ENCODE measurements at places on chromosomes 16 and 17.

GRCh38 chr16:85946541-85947124 is 47.7 kb downstream of the IRF8 start:
- no peak for DNase-seq

- DNase-seq = no peak
Observed at GRCh38 chr17:3049705-3050295, 13.6 kb downstream of the OR1D5 start.

- peak; percentile 89 for DNase-seq
Observed at GRCh38 chr17:80441133-80441578, 26.2 kb downstream of the ENDOV start.

DNA sequence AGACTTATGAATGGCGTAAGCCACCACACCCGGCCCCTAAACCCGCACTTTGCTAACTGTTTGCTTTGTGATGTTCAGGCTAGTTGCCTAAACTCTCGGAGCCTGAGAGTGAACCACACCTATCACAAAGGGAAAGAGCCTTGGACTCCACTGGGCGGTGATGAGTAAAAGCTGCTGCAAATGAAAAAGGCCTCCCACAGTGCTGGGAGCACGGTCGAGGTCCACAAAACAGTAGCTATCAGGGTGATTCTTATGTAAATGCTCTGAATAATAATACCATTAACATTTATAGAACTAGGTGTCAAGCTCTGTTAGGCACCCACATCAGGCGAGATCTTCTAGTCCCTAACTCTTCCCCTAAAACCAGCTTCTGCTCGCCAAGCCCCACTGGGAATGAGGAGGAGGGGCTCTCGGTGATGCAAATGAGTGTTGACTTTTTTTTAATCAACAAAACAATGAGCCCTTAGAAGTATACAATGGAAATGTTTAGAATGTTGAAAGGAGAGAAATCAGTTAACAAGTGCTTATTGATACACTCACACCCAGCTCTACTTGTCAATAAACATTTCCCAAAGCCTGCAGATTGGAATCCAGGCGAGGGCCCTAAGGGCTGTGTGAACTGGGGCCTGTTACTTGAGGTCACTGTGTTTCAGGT is 19.8 kb downstream of the FBRS start:
- DNase-seq = no peak

- DNase-seq = no peak
Observed at GRCh38 chr17:75093548-75094158, 5.9 kb downstream of the SLC16A5 start.

DNA sequence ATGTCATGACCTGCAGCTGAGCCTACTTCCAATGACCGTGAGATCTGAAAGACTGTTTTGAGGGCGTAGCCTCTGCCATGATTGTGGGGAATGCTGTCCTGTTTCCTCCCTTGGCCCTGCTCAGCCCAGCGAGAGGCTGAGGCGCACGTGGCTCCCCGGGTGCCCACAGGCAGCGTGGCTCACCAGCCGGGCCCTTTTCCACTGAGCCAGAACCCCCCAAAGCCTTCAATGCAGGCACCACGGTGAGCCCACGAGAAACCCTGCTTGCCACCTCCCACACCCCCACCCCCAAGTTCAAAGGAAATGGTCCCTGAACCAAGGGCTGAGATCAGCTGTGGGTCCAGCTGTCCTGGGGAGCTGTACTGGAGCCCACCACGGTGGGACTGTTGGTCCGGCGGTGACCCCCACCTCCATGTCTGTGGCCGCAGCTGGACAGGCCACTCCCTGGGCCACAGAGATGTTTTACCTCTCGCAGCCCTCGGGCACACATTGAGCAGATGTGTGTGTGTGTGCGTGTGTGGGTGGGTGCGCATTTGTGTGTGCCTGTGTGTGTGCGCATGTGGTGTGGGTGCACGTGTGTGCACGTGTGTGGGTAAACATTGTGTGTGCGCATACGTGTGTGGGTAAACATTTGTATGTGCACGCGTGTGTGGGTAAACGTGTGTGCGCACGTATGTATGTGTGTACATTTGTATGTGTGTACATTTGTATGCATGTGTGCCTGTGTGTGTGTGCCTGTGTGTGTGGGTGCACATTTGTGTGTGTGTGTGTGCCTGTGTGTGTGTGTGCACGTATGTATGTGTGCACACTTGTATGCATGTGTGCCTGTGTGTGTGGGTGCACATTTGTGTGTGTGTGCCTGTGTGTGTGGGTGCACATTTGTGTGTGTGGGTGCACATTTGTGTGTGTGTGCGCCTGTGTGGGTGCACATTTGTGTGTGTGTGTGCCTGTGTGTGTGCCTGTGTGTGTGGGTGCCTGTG is 5.0 kb upstream of the MC1R start:
- no peak for DNase-seq

- DNase-seq = no peak
Observed at GRCh38 chr17:73654241-73654640, 10.0 kb upstream of the SDK2 start.

- no peak for DNase-seq
Observed at GRCh38 chr17:2423271-2423670, 22.4 kb upstream of the MNT start.

DNA sequence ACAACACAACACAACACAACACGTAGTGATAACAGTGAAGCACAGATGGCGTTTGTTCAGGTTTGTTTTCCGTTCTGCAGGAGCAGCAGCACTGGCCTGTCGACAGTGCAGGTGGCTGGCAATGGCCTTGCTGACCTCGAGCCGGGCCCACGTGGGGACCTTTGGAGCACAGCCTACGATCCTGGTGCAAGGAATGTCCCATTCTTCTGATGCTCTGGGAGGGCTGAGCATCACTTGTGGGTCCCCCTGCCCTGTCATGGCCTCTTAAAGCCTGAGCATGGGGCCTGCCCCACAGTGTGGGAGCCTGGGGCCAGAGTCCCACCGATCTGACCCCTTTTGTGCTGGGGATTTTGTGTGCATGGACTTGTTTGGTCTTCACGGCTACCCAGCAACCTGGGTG is 6.8 kb downstream of the MAP2K3 start:
- no peak for DNase-seq

- no peak for DNase-seq
Observed at GRCh38 chr17:65079489-65079900, 23.0 kb upstream of the GNA13 start.

DNA sequence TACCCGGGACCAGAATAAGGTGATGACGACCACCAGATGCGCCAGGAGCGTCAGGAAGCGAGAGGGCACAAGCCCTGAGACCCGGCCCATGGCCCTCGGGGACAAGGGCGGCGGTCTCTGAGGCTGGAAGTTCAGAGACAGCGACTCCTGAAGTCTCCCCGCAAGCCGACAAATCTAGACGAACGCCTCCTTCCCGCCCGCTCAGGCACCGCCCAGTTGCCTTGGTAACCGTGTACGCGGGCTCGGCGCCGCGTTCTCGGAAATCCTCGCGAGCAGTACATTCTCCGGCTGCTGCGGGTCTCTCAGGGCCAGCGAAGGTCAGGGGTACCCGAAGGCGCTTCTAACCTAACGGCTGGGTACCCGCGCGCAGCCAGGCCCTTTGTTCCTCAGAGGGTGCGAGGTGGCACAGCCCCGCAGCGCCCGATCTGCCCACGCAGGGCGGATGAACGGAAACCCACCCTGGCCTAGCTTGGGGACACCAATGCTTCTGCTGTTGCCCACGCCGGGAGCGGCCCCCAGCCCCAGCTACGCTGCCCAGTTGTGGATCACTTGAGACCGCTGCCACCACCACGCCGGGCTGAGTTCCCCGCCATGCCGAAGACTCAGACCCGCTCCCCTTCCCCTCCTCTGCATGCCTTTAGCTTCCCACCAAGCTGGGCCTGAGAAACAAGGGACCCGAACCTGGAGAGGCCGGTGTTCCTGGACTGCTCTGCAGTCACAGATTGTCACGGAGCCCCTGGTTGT is at the start of gene TMEM107:
Gene TMEM107 (minus strand): TSS at position 184 of the 744 bp plus-strand sequence. CDS start 94 bp downstream, at position 90.
- peak; percentile 83 for DNase-seq

DNA sequence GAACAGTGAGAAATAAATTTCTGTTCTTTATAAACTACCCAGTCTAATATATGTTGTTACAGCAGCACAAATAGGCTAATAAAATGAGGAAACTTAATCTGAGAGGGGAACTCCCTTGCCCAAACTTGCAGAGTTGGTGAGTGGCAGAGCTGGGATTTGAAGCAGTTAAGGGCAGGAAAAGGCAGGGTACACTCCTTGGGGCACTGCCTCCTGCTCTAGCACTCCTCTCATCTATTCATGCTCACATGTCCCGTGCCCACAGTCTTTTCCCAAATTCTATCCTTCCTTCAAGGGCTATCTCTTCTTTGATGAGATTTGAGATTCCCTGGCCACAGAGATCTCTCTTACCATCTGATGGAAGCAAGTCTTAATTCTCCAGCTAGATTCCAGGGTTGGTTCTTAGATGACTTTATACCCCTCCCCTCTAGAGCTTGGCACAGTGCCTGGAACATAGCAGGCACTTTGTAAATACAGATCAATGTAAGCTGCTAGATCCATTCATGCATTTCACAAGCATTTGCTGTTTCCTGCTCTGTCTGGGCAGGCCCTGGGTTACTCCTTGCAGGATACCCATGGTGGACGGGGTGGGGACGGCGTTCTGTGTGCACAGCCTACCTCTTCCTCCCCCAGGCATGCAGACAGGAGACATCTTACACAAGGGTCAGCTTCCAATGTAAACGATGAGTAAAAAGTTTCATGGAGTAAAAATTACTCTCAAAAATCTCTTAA is 39.2 kb upstream of the ABCC12 start:
- no peak for DNase-seq

GRCh38 chr17:65433157-65433556 is 128.3 kb downstream of the AXIN2 start:
- DNase-seq = no peak

GRCh38 chr16:50284131-50284911 is 18.0 kb downstream of the ADCY7 start:
- peak; percentile 43 for DNase-seq

DNA sequence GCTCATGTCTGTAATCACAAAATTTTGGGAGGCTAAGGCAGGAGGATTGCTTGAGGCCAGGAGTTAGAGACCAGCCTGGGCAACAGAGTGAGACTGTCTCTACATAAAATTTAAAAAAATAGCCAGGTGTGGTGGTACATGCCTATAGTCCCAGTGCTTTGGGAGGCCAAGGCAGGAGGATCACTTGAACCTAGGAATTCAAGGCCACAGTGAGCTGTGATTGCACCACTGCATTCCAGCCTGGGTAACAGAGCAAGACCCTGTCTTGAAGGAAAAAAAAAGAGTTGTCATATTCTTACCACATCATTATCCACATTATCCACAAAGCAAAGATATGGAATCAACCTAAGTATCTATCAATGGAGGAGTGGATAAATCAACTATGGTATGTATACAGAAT is 21.0 kb upstream of the MAPK3 start:
- no peak for DNase-seq

DNA sequence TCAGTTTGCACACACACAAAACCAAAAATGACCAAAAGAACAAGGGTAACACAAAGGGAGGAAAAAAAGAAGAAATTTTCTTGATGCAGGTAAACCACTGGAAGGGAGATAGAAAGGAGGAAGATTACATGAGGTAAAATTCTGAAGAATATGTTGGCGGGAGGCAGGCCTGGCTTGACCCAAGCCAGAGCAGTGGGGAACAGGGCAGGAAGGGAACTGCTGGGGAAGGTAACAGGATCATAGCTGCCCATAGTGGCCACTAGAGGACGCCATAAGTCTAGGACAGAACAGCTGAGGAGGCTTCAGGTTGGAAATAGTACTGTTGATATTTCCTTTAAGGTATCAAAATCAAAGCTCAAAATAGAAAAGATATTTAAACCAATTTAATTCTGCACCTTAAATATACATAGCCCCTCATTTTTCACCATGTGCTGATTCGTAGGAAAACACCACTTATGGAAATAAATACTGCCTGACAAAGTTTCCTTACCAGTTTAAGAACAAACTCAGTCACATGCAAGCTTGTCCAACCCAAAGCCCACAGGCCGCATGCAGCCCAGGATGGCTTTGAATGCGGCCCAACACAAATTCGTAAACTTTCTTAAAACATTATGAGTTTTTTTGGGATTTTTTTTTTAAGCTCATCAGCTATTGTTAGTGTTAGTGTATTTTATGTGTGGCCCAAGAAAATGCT is 15.5 kb downstream of the VPS35 start:
- peak; percentile 57 for DNase-seq

DNA sequence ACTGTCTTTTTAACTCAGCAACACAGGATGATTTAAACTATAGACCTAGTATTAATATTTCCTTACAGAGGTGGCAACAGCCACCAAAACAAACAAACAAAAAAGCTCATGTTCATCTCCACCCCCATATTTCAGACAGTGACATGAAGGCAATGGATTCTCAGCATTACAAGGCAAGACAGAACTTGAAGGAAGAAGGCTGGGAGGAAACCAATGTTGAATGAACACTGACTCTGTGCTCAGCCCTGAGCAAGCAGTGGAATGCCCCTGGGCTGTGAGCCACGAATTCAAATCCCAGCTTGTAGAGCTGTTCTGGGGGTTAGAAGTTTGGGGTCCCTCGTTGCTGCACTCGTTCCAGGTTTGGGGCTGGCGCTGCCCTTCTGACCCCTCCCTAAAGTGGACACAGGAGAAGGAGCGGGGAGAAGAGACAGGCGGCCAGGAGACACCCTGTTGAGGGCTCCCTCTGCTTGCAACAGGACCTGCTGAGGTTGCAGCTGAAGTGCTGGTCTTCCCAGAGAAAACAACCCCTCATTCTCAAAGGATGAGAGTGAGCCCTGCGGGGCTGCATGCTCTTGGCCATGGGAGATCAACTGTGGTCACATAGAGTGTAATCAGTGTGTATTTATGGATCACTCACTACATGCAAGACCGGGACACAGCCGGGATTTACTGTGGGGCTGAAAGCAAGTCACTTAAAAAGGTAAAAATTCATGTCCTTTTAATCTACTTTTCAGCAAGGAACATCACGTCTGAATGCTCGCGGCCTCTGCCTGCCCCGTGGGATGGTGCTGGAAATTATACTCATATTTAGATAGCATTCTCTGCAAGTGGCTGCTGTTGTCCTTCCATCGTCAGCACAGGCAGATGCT is 34.3 kb downstream of the MYH3 start:
- DNase-seq = no peak

DNA sequence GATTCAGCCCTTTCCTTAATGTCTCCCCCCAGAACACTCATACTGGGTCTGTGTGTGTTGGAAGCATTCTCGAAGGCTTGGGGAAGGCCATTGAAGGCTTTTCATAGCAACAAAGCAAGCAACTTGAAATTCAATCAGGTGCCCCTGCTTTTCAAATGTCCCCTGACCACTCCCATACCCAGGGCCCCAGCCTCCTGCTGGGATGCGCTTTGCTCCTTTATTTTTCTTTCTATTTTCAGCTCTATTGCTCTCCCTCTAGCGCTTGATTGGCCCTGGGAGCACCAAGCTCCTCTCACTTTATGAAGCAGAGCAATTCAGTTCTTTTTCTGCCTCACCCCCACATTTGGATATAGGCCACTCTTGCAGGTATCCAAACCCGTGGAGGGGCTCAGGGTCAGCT is 92.0 kb downstream of the WSCD1 start:
- DNase-seq = peak; percentile 59

DNA sequence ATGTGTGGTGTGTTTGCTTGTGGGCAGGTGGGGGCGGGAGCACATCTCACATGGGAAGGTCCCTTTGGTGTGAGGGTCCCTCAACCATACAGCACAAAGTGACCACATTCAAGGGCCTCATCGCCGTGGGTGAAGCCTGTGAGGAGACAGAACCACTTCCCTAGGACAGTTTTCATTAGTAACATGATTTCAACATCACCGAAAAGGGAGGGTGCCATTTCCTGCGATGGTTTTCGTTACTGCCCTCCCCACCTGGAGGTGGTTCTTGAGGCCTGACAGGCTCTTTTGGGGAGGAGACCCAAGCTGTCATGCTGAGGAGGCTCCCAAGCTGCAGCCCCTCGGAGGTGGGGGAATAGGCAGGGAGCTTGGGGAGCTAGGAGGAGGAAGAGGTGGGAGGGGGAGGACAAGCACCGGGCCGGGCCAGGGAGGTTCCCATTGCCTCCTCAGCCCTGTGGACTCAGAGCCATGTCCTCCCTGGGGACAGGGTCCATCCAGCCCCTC is 9.5 kb downstream of the CD300LB start:
- DNase-seq = no peak
